ENCODE measurements at places on chromosomes 7 and 10.

DNA sequence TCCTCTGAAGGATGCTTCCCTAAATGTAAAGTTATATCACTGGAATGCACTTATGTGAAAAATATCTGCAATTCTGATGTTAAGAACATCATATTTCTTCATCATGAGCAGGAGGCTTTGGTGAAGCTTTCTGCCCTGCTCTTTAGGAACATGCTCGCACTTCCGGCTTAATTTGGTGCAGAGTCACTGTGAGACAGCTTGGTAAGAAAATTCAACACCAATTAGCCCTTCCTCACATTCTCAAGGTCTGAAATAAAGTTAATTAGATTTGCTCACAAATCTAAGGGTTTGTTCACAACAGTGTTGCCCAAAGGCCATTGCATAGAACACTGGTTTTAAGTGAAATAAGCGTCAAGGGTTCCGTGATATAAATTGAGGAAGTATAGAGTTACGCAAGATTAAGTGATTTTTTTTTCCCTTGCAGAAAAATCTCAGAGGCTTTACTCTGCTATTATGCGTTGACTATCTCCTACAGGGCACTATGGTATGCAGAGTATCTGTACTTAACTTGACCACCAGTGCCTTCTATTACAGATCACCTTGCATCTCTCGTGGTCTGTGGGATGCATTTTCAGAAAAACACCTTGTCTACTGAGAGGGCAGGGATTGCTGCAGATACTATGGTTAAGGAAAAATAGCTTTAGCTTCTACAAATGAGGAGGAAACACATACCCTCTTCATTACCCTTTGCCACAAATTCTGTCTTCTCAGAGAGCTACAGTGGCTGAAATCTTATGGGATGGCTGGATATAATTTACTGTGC is 953.9 kb downstream of the TYW1 start:
- peak; percentile 10 for DNase-seq

- DNase-seq, result no peak
These were observed 268 bp upstream of the IGFBP3 start for GRCh38 chr7:45921381-45921698.

GRCh38 chr10:17022466-17022825 is 107.2 kb downstream of the CUBN start:
- DNase-seq, result no peak

DNA sequence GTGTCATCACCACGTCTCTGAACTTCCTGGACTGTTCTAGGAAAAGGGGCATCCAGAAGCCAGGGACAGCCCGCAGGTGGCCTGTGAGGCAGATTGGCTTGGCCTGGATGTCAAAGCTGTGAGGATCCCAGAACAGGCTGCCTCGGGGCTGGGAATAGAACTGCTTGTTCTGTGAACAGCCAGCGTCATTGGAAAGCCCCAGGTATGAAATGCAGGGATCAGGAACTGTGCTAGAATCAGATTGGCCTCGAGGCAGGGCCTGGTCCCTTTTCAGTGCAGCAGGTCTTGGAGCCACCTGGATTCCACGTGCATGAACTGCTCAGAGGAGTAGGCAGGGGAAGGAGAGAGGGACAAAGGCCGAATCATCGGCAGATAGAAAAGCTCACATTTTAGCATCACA is 44.6 kb downstream of the FAM20C start:
- no peak for DNase-seq

- DNase-seq, result no peak
These were observed 194.4 kb downstream of the CCSER2 start for GRCh38 chr10:84522612-84523462.

GRCh38 chr10:116257785-116258184 is 15.2 kb downstream of the GFRA1 start:
- no peak for DNase-seq

GRCh38 chr10:91616137-91616536 is 16.7 kb downstream of the PPP1R3C start:
- peak; percentile 21 for DNase-seq

- DNase-seq, result no peak
These were observed 17.5 kb upstream of the KIF20B start for GRCh38 chr10:89683883-89684282.

GRCh38 chr7:12888717-12889116 is 201.3 kb downstream of the ARL4A start:
- DNase-seq, result peak; percentile 69

Measured in fibroblast of skin of back (primary cell).